ENCODE measurements at places on chromosomes 2 and 18.
A peak's percentile ranks its signal among the peaks of the same experiment; 100 is the strongest.

- no peak for DNase-seq
Observed at GRCh38 chr18:25010623-25011374, 341.2 kb downstream of the ZNF521 start.

- no peak for DNase-seq
Observed at GRCh38 chr18:13120255-13120654, 98.3 kb upstream of the LDLRAD4 start.

DNA sequence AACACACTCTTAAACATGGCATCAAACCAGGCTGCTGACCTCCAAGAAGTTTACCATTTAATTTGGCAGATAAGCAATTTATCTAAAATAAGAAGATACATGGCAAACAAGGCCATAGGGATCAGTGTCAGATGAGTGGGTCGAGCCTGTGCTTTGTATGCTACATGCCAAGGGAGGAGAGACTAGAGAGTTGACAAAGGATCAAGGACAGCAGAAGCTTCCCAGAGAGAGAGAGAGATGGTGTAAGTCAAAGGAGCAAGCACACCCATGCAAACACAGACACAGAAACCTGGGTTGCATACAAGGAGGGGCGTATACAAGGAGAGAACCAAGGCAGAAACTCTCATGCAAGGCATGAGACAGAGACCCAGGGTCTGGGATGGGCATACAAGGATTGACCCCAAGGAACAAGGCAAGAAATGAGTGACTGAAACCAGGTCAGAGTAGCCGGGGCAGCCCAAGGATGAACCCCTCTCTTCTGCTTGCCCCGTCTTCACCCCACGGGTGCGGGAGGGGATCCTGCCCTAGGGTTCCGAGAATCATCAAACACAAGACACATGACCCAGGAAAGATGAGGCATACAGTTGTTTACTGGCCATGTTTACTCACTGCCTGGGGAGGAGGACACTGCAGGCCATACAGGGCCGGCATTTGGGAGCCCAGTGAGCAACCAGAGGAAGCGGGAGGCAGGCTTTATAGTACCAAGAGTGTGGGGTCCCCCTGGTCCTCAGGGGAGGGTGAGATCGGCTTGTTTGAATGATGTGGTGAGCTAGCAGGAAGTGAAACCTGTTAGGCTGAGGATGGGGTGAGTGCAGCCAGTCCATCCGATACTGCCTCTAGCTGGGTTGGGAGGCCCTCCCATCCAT, 529.2 kb upstream of the ID2 start:
- no peak for DNase-seq

GRCh38 chr2:223214394-223215253, 162.6 kb downstream of the KCNE4 start:
- no peak for DNase-seq

DNA sequence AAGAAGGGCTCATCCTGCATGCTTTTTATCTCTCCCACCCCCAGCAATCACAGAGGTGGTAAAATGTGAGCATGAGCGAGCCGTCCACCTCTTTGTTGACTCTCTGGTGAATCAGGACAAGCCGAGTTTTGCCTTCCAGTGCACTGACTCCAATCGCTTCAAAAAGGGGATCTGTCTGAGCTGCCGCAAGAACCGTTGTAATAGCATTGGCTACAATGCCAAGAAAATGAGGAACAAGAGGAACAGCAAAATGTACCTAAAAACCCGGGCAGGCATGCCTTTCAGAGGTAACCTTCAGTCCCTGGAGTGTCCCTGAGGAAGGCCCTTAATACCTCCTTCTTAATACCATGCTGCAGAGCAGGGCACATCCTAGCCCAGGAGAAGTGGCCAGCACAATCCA, 19.5 kb downstream of the LIPG start:
- no peak for DNase-seq

DNA sequence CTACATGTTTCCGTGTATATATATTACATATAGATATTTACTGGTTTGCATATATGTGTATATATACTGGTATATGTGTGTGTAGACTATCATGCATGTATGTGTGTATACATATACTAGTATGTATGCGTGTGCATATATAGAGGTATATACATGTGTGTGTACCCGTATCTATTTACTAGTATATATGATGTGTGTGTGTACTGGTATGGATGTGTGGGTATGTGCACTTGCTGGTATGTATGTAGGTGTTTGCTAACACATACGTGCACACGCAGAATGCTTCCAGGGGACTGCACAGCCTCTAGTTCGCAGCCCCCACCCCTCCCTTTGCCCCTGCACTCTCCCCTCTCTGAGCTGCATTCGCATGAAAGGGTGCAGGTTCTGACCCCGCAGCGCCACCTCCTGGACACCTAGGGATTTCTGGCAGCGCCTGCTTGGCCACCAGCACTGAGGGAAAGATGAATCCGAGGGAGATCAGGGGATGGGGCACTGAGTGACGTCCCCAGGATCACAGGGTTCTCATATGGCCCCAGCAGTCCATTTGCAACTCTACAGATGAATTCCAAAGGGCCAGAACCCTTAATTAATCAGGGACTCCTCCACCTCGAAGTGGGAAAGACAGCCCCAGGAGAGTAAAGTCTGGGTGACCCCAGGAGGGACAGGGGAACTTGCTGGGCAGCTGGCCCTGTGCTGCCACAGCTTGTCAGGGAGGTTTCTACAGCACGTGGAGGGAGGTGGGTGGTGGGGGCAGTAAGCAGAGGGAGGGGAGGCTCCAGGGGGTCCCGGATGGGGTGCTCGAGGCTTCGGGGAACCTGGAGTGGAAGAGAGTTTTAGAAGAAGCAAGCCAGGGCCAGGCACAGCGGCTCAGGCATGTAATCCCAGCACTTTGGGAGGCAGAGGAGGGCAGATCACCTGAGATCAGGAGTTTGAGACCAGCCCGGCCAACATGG, 66.8 kb upstream of the ASAP2 start:
- no peak for DNase-seq

DNA sequence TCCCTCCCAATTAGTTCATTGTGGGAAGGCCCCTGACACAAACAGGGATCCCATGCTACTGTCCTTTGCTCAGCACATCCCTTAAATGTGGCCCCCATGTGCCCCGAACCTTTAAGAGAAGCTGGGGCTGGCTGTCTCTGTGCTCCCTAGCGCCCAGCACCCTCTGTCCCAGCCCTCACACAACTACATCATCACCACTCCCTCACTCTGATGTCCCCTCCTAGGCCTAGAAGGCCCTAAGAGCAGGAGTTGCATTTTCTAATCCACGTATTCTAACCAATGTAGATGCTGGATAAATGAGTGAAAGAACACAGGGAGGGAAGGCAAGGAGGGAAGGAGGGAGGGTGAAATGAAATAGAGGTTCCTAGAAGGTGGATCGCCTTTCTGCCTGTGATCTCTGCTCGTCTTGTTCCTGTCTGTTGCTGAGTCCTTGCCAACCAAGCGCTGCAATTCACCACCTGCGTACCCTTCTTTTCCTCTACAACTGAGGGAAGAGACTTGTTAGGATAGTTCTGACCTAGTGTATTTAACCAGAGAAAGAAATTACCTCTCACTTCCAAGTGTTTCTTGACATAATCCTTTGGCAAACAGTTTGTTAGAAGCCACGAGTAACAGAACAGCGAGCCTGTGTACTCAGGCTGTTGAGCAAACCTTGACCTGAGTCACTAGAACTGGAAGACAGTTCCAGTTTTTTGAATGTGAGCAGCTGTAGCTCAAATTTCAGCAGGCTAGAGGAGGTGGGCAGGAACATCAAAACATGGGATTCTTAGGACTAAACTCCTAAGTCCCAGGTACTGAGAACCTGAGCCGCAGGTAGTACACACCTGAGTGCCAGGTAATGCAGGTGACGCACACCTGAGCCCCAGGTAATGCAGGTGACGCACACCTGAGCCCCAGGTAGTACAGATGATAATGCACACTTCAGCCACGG, 181.5 kb upstream of the ID2 start:
- no peak for DNase-seq

- DNase-seq: peak; percentile 64
Observed at GRCh38 chr18:35386600-35387100, 9.5 kb upstream of the ZNF396 start.

GRCh38 chr2:189440644-189440946, 679 bp upstream of the WDR75 start:
- DNase-seq: no peak

DNA sequence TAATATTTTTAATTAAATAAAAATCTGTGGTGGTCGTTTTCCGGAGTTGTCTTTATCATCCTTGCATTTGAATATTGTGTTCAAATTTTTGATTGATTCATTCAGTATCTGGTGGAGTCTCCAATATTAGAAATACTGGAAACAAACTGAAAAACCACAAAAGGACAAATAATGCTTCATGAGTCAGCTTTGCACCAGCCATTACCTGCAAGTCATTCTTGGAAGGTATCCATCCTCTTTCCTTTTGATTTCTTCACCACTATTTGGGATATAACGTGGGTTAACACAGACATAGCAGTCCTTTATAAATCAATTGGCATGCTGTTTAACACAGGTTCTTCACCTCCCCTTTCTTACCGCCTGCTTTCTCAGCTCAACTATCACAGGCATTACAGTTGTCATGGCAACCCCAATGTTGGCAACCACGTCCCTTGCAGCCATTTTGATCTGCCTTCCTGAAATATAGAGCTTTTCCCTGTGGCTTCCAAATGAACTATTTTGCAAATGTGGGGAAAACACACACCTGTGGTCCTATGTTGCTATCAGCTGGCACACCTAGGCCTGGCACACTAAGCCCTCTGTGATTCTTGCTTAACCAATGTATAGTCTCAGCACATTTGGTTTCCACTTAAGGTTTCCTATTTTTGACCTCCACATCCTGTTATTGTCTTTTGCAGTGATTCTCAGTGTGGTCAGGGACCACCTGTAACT, 6.5 kb downstream of the CTLA4 start:
- no peak for DNase-seq

GRCh38 chr18:79871026-79871390, 73.3 kb downstream of the KCNG2 start:
- DNase-seq: no peak

DNA sequence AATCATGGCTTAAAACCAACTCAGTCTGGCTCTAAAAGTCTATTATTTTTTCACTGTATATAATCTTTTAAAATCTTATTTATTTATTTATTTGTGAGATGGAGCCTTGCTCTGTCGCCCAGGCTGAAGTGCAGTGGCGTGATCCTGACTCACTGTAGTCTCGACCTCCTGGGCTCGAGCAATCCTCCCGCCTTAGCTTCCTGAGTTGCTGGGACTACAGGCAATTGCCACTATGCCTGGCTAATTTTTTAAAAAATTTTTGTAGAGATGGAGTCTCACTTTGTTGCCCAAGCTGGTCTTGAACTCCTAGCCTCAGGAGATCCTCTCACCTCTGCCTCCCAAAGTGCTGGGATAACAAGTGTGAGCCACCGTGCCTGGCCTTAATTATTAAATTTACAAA, 14.5 kb downstream of the GORASP2 start:
- DNase-seq: no peak

- DNase-seq: no peak
Observed at GRCh38 chr2:113901943-113902342, 12.1 kb downstream of the ACTR3 start.

DNA sequence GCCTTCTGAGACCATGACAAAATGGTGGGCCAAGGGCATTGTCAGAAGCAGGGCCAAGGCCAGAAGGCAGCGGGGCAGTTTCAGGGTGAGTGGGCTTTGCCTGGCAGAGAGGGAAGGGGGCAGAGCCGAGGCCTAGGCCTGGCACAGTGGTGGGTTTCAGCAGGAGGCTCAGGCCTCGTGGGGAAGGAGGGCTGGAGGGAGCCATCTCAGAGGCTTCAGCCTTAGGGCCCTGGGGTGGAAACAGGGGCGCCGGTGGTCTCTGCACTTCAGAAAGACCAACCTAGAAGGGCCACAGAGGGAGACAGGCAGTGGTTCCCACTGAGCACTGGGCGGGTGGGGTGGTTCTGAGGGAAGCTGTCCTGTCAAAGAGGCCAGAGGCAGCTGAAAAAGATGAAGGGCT, 58.0 kb upstream of the SMAD7 start:
- no peak for DNase-seq

DNA sequence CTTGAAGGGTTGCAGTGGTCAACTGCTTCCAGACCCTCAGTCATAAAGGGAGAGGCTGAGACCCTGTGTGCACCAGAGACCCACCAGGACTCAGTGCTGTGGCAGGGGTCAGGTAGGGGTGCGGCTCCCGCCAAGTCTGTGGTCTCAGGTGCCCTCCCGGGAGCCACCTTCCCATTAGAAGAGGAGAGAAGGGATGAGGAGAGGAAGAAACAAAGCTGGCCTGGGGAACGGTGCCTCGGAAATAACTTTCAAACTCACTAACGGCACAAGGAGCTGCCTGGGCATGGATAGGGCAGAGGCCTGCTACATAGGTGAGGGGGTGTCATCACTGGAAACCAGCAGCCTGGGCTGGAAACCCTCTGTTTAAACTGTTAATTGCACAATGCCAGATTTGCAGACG, 84.9 kb downstream of the TPO start:
- DNase-seq: no peak

DNA sequence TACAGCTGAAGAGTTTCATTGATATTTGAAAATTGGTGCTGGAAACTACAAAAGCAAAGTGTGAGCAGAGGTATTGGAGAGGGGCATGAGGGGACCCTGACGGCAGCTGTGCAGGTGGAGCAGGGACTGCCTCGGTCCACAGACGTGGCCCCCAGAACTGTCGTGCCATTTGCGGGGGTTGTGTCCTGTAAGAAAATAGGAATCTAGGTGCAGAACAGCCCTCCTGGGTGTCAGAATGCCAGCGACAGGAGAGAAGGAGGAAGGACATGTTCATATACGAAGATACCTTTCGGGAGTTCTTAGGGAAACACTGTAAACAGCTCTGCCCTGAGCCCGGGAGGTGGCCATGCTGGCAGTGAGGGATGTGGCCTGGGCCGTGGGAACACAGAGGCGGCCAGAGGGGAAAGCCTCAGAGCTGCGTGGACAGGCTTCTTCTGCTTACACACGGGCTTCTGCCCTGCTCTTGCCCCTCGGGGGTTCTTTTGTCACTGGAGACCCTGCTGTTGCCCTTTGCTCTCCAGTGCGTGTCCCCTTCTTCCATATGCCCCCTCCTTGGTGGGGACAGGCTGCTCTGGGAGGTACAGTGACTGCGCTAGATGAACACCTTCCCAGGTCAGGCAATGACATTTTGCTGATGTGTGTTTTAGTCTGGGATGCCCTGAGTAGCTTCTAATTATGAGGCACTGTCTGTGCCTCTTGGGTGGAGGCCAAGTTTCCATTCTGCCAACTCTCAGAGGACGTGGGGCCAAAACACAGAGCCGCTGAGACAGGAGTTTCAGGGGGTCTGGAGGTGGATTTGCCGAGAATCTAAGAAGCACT, 81.9 kb upstream of the TXNDC2 start:
- DNase-seq: no peak

GRCh38 chr2:66439812-66440542, 5.1 kb downstream of the MEIS1 start:
- no peak for DNase-seq

- DNase-seq: no peak
Observed at GRCh38 chr2:15527074-15527739, 33.9 kb downstream of the NBAS start.

DNA sequence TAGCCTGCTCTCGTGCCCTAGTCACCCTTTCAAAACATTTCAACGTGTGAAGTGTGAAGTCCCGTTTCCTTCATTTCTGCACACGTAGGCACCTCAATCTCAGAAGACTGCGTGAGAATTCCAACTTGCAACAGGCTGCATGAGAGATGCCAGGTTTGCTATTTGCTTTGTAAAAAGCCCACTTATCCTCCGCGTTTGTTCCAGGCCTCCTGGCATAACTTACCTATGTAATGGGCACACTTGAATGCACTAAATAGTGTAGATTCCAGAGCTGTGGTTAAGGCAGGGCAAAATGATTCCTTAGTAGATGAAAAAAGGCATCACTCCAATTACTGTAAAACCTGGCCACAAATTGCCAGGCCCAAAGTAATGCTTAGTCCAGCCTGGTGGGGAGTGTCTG, 179.6 kb downstream of the INO80D start:
- DNase-seq: no peak

GRCh38 chr2:5725794-5726463, 33.7 kb downstream of the SOX11 start:
- DNase-seq: no peak
